ENCODE measurements at places on chromosomes 7 and 10. TPM values are rescaled to one million over a fixed set of nuclear protein-coding genes. Genes with fewer than 3 reads are reported as not detected.

The MALSU1 gene
- total RNA-seq, result 47.7 TPM

The CLDN12 gene
- total RNA-seq, result 48.7 TPM

The SORBS1 gene
- total RNA-seq, result 52.7 TPM

The AOAH gene
- total RNA-seq, result 28.2 TPM

GRCh38 chr10:46525824-46526681, 30.4 kb downstream of the GPRIN2 start:
- DNase-seq, result no peak

DNA sequence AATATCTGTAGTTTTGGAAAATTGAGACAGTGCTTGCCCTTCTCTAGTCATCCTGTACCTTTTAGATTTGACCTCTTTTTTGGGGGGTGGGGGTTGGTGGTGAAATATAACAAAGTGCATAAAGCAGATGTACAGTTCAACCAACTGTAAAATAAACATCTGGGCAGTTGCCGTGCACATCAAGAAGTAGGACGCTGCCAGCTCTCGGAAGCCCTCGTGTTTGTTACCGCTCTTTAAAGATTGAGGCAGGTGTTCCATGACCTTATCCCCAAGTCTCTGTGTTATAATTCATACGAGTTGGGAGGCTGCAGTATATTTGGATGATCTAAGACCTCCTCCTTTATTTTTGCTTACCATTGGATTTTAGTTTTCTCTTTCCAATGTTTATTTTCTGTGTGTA, 55.1 kb downstream of the SDK1 start:
- no peak for DNase-seq

Measured in left lung (tissue), 14 donors.